ENCODE measurements at places on chromosomes 12 and 14.

DNA sequence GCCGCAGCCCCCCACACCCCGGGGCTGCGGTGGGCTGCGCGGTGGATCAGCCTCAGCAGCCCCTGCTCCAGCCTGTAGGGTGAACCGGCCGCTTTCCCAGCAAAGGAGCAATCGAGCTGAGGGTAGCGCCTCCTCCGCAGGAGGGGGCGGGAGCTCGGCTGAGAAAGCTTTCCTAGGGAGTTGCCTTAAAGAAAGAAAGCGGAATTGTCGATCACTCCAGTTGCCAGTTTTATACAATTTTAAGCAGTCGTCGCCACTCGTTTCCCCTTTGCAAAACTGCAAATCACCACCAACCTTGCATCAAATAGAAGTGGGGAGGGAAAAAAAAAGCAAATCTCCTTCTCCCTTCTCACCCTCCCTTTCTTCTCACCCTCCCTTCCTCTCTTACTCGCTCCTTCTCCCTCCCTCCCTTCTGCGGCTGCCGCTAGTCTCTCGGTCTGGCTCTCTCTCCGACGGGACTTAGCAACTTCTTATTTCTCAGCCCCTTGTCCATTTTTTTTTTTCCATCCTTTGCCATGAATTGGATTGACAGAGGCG is at the start of gene PDE3A:
TSS of gene PDE3A (plus strand) at position 424 of the 537 bp plus-strand sequence. CDS start 748 bp downstream, outside the sequence.
- no peak for DNase-seq

- no peak for DNase-seq
Observed at GRCh38 chr14:104817930-104818713, 17.2 kb downstream of the ZBTB42 start.

- no peak for DNase-seq
Observed at GRCh38 chr12:65510007-65510406, 231.5 kb downstream of the MSRB3 start.

GRCh38 chr14:88554457-88555286 is at the start of gene PTPN21:
TSS of gene PTPN21 (minus strand) at chr14:88555007. CDS start at chr14:88550417, 4,590 bp downstream.
- no peak for DNase-seq

DNA sequence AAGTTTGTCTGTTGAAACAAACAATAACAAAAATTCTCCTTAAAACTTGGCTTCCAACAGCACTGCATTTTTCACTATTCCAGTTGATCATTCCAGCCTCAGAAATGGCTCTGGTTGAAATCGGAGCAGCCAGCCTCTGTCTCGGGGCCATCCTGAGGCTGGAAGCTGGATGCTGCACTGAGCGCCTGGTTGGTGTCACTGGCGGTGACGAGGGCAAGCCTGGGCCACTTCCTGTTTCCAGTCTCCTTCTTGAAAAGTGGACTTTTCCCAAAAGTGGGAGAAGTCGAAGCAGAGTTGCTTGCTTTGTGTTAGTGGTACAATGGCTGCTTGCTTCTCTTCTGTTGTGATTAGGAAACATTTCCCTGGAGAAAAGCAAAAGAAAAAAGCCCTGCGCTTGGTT is 48.7 kb downstream of the CCDC92 start:
- no peak for DNase-seq

GRCh38 chr12:47520029-47520428 is 185.8 kb downstream of the RPAP3 start:
- DNase-seq = no peak

DNA sequence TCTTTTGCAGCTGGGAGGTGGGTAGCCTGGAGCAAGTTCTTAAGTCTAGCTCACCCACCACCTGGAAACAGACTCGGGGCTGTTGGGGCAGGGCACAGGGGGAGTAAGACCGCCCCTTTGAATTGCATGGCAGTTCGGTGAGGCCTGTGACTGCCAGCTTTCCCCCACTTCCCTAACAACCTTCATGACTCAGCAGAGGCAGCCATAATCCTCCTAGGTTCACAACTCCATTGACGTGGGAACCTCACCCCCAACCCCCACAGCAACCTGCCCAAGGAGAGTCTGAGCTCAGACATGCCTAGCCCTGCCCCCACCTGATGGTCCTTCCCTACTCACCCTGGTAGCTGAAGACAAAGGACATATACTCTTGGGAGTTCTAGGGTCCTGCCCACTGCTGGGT is 87.4 kb downstream of the NELL2 start:
- DNase-seq = no peak

DNA sequence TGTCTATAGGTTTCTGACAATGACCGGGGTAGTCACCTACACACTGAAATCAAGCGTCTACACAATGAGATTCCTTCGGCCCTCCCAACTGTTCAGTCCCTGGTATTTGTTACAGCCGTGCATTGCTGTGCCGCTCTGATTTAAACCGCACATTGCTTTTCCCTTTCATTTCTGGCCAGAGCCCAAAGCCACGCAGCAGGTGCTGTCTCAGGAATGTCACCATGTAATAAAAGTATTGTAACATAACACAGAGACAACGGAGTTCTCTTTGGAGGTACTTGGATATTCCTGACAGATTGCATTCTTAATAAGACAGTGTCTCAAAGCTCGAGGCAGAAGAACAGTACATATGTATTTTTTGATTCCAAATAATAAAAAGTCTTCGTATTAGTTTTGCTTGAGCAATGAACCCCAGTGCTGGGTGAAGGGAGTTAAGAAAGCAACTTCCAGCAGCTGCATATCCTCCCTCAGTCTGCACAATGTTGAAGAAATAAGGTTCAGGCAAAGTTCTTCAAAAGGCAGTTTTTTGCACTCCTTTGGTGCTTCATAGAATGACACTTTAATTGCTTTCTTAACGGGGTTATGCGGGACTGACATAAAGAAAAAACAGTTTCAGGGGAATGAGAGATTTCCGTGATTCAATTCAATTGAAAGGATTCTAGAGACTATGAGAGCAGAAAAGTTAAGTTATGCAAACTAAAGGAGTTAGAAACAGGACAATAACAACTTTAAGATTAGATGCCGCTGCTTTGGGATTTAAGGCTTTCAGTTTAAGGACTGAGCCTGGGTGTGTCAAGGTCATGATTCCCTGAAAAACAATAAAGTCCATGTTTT is 288.7 kb upstream of the FLRT2 start:
- no peak for DNase-seq

GRCh38 chr14:103716091-103716801 is 636 bp downstream of the ZFYVE21 start:
- DNase-seq = no peak

DNA sequence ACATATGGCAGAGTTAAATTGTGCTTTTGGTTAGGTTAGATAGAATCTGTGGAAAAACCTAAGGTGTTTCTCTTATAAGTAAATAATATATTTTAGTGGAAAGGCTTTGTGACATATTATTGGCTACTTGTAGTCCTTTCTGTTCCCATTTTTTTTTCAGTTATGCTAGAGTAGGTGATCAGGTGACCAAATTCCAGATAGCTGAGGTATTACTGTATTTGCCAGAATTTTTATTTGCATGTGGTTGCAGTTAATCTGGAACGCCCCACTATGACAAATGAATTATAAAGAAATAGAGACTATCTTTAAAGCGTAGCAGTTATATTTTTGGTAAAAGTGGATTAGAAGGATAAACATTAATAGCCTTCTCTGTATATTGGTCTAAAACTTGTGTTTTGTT is 52.0 kb downstream of the ARHGAP5 start:
- no peak for DNase-seq

- no peak for DNase-seq
Observed at GRCh38 chr14:63671987-63672386, 30.3 kb upstream of the WDR89 start.

DNA sequence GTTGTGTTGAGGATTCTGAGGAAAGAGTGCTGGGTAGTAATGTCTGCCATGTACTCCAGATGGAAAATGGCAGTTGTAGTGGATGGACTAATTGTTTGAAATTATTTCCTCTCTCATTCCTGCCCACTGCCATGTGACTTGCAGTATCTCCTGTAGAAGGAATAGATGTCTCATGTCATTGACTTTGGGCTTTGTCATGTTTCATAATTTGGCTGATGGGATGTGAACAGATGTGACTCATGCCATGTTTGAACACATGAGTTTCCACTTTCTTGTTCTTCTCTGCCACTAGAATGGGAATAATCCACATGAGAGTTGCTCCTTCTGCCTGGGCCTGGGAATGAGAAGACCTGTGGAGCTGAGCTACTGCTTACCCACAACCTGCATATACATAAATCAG is 2.4 kb upstream of the CALCOCO1 start:
- DNase-seq = no peak

GRCh38 chr14:104878582-104878981 is 13.5 kb downstream of the CEP170B start:
- DNase-seq = no peak

DNA sequence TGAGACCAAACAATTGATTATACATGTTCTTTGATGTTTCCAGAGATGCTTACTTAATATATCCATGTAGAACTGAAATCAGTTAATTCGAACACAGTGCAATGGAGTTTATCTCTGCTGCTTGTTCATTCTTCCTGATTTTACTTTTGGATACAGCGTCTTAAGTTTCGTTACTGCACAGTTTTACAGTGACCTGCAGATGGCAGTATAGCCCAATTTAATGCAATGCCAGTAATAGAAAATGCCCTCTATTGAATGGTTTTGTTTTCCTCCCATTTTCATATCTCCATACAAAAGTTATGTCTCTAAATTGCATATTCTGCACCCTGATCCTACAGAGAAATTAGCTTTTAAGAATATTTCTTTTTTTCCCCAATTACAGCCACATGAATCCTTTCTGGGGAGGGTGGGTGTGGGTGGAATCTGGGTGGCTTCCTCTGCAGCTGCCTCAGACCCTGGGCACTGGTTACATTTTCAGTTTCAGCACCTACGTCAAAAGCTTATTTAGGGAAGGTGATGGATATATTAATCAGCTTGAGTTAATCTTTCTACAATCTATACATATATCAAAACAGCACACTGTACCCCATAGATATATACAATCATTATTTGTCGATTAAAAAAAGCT is 101.1 kb upstream of the DCD start:
- DNase-seq = no peak

DNA sequence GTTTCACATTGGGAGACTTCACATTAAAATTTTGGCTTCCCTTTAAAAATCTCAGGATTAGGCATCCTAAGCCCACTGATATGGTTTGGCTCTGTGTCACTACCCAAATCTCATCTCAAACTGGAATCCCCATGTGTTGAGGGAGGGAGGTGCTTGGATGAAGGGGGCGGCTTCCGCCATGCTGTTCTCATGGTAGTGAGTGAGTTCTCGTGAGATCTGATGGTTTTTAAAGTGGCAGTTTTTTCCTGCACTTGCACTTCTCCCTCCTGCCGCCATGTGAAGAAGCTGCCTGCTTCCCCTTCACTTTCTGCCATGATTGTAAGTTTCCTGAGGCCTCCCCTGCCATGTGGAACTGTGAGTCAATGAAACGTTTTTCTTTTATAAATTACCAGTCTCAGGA is 65.7 kb upstream of the PLXNC1 start:
- DNase-seq = no peak

Measured in activated naive CD4-positive, alpha-beta T cell (primary cell).